Stimulated activated CD8-positive, alpha-beta memory T cell treated with anti-CD3 and anti-CD28 coated beads, Interleukin-7, amount 100 ng/mL, for 48 hours (primary cell): ENCODE measurements at places on chromosomes 7 and 10.
A peak's percentile ranks its signal among the peaks of the same experiment; 100 is the strongest.

DNA sequence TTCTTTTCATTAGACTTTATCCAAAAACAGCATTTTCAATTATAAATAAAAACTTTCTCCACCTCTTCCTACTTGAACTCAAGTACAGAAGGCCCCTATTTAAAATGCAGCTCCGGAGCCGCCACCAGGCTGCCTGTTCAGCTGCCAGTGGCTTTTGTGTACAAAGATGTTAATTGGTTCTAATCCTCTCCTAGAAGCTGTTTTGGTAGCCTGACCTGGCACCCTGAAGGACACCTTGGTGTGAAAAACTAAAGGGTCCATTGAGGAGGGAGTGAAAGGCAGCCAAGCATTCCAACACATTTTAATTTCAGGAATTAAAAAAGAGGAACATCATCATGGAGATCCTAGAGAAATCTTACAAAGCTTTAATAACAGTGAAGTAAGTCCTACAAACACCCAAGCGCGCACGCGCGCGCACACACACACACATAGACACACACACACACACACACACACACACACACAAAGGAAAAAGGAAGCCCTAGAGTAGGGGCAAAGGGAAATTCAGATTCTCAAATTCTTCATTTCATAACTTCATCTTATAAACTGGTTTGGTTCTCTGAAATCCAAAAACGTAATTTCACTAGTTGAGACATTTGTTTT is 41.4 kb downstream of the VAX1 start:
- DNase-seq: no peak

DNA sequence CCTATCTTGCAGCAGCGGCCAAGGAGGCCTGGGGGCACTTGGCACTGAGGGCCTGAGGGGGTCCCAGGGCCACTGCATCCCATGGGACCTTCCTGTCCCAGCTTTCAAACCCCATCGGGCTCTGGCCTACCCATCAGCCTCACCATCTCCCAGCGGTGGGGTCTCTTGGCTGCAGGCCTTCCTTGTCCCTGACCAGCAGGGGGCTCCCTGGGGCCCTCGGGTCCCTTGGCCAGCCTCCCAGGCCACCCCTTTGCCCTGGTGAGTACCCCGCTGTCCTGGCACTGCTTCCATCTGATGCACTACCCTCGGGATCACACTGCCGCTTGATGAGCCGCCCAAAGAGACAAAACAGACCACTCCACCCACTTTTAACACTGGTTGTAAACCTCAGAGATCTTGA is 43.5 kb downstream of the YKT6 start:
- DNase-seq: peak; percentile 11

DNA sequence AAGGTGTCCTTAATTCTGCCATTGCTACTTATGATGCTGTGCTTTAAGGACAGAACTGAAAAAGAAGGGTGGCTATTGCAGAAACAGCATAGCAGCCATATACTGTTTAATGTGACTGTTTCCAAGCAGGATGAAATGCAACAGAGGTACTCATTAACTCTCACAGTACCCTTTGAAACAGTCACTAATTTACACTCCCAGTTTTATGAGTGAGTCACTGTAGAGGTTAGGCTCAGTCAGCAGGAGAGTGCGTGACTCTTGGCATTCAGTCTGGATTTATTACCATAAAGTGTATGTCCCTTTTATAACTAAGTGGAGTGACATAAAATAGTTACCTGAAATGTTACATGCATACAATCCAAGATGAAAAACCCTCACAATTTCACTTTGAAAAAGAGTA is 27.7 kb downstream of the ALDH18A1 start:
- DNase-seq: no peak

GRCh38 chr7:123616223-123616622 is 14.6 kb downstream of the ASB15 start:
- DNase-seq: no peak

- peak; percentile 52 for DNase-seq
These were observed 2.1 kb downstream of the CASP7 start for GRCh38 chr10:113681533-113682470.

- no peak for DNase-seq
These were observed 86.2 kb upstream of the ABCB5 start for GRCh38 chr7:20529260-20529659.

DNA sequence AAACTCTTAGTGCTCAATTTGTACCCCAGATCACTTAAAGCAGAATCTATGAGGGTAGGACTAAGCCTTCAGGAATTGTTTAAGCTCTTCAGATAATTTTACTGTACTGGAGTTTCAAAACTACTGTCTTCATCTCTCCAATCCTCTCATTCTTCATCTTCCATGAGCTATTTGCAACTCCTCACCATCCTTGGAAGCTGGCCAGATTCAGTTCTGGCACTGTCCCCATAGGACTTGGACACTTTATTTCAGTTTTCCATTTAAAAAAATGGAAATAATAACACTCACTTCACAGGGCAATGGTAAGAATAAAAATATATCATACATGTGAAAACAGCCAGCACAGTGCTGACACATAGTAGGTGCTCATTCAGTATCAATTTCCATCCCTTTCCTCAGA is 74.6 kb downstream of the PPP1R17 start:
- no peak for DNase-seq

- no peak for DNase-seq
These were observed 427.8 kb upstream of the LRGUK start for GRCh38 chr7:133699386-133699785.

- DNase-seq: no peak
These were observed 69.6 kb downstream of the COL26A1 start for GRCh38 chr7:101432316-101432715.
